ENCODE measurements at places on chromosomes 7 and 10.

DNA sequence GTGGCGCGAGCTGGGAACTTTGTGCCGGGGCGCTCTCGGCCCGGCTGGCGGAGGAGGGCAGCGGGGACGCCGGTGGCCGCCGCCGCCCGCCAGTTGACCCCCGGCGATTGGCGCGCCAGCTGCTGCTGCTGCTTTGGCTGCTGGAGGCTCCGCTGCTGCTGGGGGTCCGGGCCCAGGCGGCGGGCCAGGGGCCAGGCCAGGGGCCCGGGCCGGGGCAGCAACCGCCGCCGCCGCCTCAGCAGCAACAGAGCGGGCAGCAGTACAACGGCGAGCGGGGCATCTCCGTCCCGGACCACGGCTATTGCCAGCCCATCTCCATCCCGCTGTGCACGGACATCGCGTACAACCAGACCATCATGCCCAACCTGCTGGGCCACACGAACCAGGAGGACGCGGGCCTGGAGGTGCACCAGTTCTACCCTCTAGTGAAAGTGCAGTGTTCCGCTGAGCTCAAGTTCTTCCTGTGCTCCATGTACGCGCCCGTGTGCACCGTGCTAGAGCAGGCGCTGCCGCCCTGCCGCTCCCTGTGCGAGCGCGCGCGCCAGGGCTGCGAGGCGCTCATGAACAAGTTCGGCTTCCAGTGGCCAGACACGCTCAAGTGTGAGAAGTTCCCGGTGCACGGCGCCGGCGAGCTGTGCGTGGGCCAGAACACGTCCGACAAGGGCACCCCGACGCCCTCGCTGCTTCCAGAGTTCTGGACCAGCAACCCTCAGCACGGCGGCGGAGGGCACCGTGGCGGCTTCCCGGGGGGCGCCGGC, 870 bp downstream of the FZD1 start:
- no peak for DNase-seq

DNA sequence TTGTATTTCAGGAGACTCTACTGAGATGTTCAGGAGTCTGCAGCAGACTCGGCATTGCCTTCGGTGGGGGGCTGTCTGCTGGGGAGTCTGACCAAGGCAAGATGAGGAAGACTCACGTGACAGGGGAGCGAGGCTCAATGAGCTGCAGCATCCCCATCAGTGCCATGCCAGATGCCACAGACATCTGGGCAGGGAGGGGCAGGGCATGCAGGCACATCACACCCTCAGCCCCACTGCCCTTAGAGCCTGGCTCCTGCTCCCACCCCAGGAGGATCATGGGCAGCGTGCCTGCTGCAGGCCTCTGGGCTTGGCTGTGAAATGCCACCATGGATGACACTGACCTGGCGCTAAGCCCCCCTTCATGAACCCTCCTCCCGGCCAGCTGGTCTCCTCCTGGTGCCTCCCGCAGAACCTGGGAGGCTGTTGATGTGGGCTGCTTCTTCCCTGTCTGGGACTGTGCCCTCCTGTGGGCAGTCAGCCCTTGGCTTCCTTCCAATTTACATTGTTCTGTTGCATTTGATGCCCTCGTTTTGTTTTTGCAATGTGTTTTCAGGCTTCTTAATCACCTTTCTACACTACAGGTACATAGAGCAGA, 235.0 kb downstream of the PAXIP1 start:
- DNase-seq = no peak

- no peak for DNase-seq
These were observed 41.4 kb downstream of the CSTF2T start for GRCh38 chr10:51658000-51658399.

DNA sequence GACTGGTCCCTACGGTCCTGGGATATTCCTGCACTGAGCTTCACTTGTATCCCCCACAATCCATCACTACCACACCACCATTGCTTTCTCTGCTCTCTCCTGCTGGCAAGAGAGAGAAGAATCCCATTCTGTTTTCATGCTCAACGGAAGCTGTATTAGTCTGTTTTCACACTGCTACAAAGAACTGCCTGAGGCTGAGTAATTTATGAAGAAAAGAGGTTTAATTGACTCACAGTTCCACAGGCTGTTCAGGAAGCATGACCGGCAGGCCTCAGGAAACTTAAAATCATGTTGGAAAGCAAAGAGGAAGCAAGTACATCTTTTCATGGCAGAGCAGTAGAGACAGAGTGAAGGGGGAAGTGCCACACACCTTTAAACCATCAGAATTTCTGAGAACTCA, 260.4 kb upstream of the LYZL1 start:
- DNase-seq = no peak

DNA sequence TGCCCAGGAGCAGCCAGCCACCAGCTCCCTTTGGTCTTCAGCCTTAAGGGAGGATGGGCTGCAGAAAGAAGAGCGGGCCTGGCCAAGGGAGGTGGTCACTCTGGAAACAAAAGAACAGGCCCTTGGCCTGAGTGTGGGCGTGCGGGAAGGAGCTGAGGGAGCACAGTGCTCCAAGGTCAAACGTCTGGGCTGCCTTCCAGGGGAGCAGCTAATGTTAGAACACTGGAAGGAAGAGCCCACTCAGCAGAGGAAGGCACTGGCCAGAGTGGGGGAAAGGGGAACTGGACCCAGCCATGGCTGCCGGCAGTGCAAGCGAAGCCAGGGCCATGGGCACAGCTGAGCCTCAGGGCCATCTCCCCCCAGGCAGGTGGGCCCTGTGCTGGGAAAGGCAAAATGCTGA, 42.7 kb downstream of the FAM53B start:
- no peak for DNase-seq

- no peak for DNase-seq
These were observed 36.8 kb downstream of the LRRC72 start for GRCh38 chr7:16563281-16564022.

GRCh38 chr7:25148772-25149575, 23.9 kb upstream of the CYCS start:
- DNase-seq = no peak

DNA sequence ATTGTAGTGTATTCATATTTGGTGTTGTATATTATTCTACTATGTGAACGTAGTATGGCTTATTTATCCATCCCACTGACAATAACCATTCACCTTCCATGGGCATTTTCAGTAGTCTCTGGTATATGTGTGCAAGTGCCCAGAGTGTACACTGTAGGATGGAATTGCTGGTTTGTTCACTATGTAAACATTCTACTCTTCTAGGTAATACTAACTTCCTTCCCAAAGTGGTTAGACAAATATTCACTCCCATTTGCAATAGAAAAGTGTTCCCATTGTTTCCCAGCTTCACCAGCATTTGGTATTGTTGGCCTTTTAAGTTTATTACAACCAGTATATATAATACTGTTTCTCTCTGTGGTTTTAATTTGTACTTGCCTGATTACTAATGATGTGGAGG, 153.7 kb downstream of the C7orf25 start:
- DNase-seq = no peak

DNA sequence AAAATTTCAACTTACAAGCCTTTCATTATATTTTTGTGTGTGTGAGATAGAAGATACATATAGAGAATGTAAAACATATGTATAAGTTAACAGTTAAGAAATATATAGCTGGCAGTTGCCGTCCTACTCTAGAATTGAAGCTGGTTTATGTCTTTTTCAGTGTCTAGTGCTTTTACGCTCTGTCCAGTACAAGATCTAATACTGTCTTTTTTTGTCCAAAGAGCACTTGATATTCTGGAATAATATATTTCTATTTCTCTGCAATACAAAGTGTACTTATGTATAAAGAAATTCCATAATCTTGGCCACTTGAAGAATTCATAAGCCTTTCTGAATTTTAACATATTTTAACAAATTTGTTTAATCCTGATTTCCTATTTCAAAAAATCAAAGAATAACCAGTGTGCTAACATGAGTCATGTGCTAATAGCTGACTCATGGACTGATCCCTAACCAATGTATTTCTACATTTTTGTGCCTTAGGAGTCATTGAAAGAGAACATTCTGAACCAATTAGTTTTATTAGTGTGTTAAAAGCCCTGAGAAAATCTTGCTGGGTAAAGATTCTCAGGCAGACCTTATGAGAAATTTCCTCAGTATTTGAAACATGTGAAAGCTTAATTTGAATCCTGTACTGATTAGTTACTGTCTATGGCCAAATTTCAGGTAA, 73.2 kb upstream of the CCAR1 start:
- no peak for DNase-seq

DNA sequence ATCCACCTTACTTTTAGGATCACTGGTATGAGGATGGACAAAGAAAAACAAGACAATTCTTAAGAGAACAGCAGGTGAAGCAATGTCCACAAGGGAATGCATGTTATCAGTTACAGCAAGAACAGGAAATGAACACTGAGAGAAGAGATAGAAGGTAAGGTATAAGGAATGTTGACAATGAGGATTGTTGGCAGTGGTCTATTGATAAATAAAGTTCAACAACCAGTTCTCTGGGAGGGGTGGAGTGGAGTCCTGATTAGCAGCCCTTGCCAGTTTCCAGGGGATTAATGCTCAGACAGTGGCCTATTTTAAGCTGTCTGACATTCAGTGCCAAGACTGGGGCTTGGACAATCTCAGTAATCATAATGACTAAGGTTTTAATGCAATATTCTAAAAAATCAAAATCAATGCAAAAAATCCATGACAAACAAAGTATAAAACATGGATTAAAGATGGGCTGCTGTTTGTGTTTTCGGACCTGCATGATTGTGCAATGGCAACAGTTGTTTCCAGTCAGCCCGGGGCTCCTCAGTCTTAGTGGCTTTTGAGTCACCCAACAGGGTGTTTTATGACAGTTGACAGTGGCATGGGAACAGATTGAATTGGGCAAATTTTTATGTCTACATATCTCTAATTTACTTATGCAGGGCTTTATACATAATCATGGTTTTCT, 13.8 kb upstream of the AKR1B1 start:
- DNase-seq = no peak

- no peak for DNase-seq
These were observed 41.1 kb upstream of the CABCOCO1 start for GRCh38 chr10:61621605-61622051.

- no peak for DNase-seq
These were observed 34.7 kb upstream of the MKLN1 start for GRCh38 chr7:131293018-131293417.

- no peak for DNase-seq
These were observed 192.6 kb upstream of the C7orf33 start for GRCh38 chr7:148397985-148398384.

DNA sequence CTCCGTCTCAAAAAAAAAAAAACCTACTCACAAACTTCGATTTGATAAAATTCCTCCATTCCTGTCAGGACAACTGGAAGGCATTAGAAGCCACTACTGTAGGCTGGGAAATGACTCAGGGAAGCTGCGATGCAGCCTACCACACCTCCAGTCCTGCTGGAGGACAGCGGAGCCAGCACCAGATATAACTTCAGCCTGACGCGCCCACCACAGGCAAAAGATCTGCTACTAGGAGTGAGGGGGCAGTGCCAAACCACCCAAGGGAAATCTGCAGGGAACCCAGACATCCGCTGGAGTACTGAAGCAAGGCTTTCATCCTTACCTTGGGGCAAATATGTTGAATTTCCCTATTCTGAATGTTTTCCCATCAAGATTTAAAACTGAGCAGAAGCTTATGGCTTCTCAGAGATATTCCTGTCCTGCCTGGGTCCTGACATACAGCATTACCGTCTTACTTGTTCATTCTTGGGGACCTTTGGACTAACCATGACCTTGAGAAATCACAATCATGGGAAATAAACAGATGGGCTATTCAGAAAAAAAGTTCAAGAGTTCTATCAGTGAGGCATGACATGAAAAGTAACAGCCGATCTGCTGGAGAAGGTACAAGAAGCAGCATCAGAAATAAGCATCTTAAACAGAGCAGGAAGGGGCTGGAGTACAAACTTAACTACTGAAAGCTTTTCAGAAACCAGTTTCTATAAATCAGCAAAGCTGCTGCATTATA, 20.4 kb downstream of the BCCIP start:
- DNase-seq = no peak

DNA sequence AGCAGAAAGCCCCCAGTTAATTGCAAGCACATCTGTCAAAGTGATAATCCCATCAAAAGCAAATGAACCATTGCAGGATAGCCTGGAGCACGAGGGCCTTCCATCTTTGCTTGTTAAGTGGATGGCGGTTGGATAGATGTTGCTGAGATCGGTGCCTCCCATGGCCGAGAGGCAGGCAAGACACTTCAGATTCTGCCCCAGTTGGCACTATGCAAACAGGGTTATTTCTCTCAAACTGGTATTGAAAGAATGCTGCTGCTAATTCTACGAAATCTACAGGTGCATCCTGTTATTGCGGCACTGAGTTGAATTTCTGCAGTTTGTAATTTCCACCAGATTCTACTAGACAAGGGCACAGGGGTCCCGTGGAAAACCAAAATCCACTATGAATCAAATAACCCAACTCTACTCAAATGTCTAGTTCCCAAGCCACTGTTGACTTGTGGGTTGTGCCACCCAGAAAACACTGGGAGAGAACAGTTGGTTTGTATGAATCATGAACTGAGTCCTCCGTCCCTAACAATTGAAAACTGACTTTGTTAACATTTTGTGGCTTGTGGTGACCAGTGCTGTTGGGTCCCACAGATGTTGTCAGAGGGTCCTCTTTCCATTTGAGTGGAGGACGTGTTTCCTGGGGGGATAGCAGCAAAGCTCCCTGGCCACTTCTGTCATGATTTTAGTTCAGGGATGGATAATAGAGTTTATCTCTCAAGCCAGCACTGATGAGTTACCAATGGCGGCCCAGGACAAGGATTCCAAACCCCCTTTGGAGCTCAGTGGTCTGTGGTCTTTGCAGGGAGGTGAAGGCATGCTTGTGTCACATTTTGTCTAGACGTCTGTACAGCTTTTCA, 7.1 kb upstream of the IL2RA start:
- DNase-seq = no peak

GRCh38 chr7:37604078-37604477, 79.5 kb upstream of the GPR141 start:
- no peak for DNase-seq

GRCh38 chr7:52475001-52475582, 560.3 kb upstream of the POM121L12 start:
- DNase-seq = no peak

GRCh38 chr7:7181519-7182155, 707 bp upstream of the C1GALT1 start:
- no peak for DNase-seq

DNA sequence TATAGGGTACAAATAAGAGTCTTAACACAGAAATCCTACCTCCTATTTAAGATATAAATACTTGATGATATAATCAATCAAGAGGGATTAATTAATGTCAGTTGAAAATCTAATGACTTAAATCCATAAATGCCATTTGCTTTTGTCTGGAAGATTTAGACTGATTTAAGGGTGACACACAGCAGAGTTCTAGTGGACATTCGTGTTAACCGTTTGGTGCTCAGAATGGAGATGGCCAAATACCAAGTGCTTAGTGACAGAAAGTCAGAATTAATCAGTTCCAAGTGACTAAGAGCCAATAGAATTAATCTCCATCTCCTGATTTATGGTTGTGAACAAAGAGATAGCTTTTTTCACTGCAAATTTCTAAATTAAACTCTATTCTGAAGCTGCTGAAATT, 36.2 kb downstream of the NAMPT start:
- DNase-seq = no peak

- no peak for DNase-seq
These were observed 19.1 kb upstream of the SOSTDC1 start for GRCh38 chr7:16484453-16485158.

- no peak for DNase-seq
These were observed 1.6 kb upstream of the ADAP1 start for GRCh38 chr7:956031-956430.
